ENCODE measurements at places on chromosomes 12 and 14.

DNA sequence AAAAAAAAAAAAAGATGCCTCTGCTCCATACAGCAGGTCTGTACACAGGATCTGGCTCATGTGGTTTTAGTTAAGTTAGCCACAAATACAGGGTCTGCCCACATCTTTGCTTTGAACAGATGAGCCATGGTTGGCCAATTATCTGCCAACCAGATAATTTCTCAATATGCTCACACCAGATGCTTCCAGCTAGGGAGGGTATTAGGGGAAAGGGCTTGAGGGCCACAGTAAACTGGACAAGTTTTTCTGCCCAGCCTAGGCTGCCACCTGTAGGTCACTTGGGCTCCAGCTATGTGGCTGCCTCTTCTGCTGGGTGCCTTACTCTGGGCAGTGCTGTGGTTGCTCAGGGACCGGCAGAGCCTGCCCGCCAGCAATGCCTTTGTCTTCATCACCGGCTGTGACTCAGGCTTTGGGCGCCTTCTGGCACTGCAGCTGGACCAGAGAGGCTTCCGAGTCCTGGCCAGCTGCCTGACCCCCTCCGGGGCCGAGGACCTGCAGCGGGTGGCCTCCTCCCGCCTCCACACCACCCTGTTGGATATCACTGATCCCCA, 776 bp downstream of the RDH5 start:
- no peak for DNase-seq

GRCh38 chr12:131074221-131075083, 120.7 kb downstream of the ADGRD1 start:
- no peak for DNase-seq

GRCh38 chr12:118430516-118430915, 54.2 kb downstream of the SUDS3 start:
- no peak for DNase-seq

DNA sequence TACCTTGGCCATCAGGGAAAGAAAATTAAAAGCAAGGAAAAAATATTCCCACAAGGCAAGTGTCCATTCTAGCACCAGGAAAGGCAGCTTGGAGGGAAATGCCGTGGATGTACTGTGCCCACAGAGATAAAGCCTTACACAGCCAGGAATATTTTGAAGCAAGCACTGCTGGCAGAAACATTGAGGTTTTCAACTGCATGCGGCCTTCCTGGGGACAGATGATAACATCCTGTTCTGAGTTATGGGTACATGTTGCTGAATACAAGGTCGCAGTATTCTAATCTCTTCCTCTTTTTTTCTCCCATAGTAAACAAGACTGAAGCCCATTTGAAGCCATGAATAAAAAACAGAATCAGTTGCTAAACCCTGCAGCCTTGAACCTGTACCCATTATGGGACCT, 197.1 kb downstream of the BTG1 start:
- no peak for DNase-seq

- DNase-seq, result no peak
These were observed 8.1 kb downstream of the GPR84 start for GRCh38 chr12:54356228-54356627.

DNA sequence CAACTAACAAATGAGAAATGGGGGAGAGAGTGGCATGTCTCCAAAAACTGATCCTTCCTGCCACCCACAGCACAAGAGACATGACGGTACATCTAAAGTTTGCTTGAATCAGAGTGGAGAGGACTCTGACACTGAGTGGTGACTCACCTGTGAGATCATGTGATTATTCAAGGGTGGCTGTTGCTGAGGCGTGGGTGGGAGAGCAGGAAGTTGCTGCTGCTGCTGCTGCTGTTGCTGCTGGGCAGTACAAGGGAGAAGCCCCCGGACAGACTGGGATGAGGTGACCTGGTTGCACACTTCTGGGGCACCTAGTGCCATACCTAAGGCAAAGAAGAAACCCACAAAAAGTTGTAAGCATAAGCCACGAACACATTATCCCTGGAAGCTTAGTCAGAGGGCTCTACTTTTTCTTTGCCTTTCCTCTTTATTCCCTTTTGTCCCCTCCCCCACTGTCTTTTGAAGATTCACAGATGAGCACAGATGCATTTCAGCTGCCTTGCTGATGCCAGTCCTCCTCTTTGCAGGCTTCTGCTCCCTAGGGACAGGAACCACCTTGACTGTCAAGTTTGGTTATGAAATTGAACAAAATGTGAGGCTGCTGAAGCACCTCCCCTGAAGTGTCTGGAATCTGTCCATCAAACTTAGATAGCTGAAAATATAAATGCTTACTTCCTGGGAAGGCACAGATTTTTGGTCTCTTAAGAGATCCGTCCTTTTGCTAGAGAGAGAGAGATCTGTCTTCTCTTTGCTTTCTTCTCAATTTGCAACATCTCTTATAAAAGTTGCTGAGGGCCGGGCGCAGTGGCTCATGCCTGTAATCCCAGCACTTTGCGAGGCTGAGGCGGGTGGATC, 29.4 kb upstream of the STAC3 start:
- DNase-seq, result no peak

- DNase-seq, result no peak
These were observed 115.6 kb downstream of the LRIG3 start for GRCh38 chr12:58804749-58805148.

- no peak for DNase-seq
These were observed 127.2 kb downstream of the RBM19 start for GRCh38 chr12:113838896-113839295.

- no peak for DNase-seq
These were observed 21.1 kb downstream of the PLEKHD1 start for GRCh38 chr14:69505338-69506240.

- no peak for DNase-seq
These were observed 176.6 kb downstream of the GALC start for GRCh38 chr14:87816416-87816815.

DNA sequence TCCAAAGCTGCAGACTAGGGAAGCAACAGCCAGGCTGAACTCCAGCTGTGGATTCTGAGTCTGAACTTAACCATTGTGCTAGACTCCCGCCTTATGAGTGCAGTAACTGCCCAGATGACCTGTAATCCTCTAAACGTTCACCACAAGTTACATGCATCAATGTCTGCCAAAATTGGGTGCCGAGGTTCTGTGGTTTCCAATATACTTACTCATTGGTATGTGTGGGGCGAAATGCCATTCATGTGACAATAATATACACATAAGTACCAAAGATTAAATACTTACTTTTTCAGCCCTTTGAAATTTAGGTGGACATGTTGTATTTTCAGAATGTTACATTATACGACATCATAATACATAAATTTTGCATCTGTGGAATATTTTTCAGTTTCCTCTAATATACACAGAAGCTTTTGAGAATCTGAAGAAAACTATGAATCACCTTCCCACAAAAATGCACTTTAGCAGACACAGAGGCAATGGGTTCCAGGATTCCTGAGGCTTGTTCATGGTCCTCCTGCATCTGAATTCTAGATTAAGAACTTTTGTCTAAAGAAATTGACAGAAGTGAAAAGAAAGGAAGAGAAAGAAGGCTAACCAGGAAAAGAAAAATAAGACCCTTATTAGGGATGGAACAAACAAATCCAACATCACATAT, 31.7 kb downstream of the GRIP1 start:
- DNase-seq, result no peak

- DNase-seq, result no peak
These were observed 3.7 kb downstream of the CLEC4A start for GRCh38 chr12:8127138-8127537.

DNA sequence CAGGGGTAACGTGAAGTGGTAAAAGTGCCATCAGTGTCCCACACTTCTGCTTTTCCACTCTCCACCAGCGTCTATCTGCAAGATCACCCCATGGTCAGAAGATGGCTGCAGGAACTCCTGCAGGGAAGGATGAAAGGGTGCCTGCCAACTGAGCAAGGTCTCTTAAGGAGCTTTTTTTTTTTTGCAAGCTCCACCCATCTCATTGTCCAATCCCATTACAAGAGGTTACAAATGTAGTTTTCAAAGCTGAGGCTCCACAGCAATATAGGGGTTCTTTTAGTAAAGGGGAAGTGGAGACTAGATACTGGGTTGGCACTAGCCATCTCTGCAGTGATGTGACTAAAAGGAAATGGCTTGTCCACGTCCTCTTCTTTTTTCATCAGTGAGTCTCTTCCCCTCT, 5.9 kb upstream of the BHLHE41 start:
- DNase-seq, result no peak

DNA sequence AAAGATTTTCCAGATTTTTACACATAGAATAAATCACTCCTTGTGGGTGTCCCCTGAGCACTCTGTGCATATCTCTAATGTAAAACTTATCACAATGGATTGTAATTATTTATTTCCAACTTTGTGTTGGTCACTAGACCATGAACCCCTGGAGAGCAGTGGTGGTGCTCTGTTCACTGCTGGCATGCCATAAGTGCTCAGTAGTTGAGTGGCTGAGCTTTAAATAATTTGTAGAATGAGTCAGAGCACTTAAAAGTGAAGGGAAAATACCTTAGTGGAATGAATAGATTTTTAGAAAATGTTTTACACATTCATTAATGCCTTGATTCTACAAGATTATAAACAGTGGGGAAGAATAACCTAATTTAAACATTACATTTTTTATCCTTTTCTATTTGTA, 6.3 kb downstream of the MGAT4C start:
- DNase-seq, result no peak

DNA sequence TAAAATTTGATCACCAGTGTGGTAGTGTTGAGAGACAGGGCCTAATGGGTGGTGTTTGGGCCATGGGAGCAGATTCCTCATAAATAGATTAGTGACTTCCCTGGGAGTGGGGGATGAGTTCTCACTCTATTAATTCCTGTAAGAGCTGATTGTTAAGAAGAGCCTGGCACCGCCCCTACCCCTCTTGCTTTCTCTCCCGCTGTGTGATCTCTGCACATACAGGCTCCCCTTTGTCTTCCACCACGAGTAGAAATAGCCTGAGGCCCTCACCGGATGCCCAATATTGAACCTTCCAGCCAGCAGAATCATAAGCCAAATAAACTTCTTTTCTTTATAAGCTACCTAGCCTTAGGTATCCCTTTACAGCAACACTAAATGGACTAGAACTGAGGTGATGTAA, 31.9 kb upstream of the CAND1 start:
- no peak for DNase-seq

GRCh38 chr14:24296341-24297157, 3.0 kb downstream of the DHRS1 start:
- peak; percentile 54 for DNase-seq

DNA sequence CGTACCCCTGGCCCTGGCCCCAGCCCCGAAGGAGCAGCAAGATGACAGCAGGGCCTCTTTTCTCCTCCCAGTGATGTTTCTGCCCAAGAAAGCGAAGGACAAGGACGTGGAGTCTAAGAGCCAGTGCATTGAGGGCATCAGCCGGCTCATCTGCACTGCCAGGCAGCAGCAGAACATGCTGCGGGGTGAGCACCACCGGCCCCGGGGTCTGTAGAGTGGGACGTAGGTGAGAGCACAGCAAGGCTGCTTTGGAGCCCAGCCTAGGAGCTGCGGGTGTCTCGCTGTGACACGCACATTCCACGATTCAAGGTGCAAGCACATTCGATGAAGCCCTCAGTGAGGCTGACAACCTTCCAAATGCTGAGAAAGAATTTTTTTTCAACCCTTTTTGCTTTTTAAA, 5.2 kb upstream of the TEX22 start:
- no peak for DNase-seq

- DNase-seq, result no peak
These were observed 38.2 kb downstream of the DTX1 start for GRCh38 chr12:113094738-113095137.

DNA sequence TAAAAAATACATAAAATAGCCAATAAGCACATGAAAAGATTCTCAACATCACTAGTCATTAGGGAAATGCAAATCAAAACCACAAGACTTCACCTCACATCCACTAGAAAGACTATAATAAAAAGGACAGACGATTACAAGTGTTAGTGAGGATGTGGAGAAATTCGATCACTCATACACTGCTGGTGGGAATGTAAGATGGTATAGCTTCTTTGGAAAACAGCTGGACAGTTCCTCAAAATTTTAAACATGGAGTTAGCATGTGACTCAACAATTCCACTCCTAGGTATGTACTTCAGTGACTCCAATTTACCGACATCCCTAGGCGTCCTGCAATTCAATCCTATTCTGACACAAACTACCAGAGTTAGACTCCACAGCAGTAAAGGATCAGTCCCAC, 13.7 kb downstream of the TRIM9 start:
- DNase-seq, result no peak

GRCh38 chr14:101687756-101688546, 73.6 kb upstream of the PPP2R5C start:
- DNase-seq, result no peak

DNA sequence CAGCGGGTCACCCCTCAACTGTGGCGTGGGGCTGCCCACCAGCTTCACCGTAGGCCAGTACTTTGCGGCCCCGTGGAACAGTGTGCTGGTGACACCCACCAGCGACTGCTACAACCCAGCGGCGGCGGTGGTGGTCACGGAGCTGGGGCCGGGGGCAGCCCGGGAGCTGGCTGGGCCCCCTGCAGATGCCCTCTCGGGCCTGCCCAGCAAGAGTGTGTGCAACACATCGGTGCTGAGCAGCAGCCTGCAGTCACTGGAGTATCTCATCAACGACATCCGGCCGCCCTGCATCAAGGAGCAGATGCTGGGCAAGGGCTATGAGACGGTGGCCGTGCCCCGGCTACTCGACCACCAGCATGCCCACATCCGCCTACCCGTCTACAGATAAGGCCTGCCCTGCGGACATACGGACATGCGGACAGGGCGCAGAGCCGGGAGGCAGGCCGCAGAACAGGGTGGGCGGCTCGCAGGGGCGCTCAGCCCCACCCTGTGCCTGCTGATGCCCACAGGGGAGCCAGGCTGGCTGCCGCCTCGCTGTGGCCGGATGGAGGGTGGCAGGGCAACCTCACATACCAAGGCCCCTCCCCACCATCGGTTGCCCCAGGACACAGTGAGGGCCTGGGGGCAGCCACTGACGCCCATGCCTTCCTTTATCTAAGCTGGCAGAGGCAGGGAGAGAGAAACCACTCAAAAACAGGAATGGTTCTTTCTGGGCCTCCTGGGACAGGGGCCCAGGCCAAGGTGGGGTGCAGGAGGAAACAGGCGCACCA, 55.5 kb downstream of the FAM222A start:
- DNase-seq, result no peak

DNA sequence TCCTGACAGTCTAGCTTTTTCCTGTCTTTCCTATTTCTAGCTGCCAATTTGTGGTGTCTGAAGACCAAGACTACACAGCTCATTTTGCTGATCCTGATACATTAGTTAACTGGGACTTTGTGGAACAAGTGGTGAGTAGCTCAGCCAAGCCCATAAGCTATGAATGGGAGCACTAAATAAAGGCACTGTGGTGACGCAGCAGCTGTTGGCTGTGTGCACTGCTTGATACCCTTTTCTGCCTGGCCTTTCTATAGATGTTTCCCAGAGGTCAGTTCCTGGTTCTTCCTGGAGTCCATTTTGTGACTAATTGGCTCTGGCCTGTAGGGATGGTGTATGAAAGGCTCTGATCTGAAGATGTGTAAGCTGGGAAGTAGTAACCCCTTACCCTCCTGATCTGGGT, 20.5 kb downstream of the RNF10 start:
- no peak for DNase-seq

DNA sequence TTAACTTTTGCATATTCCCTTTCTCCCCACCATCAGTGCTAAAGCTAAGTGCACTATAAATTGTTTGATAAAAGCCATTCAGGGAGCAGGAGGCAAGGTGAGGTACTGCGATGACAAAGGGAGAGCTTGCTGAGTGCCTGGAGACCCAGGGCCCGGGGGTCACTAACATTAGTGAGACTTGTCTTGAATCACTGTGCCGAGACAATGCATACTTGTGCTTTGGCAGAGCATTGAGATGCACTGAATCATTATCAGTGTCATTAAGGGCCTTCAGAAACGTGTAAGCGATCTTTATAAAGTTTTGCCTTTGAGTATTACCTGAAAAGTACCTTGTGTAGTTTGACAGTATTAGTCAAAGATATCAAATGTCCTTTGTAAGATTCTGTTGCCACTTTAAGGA, 447.5 kb downstream of the PCNX1 start:
- no peak for DNase-seq
